ENCODE measurements at places on chromosomes 4 and X.

- no peak for DNase-seq
These were observed 620.2 kb upstream of the INTU start for GRCh38 chr4:127012549-127012948.

- no peak for DNase-seq
These were observed 12.3 kb downstream of the ATP7A start for GRCh38 chrX:77922787-77923186.

- no peak for DNase-seq
These were observed at the start of gene MAGEB16 for GRCh38 chrX:35798042-35798441. Gene MAGEB16, plus strand, starts transcription at chrX:35798342. Its CDS starts 3,855 bp downstream, at chrX:35802197.

- no peak for DNase-seq
These were observed 184.2 kb downstream of the KDR start for GRCh38 chr4:54940996-54941865.

DNA sequence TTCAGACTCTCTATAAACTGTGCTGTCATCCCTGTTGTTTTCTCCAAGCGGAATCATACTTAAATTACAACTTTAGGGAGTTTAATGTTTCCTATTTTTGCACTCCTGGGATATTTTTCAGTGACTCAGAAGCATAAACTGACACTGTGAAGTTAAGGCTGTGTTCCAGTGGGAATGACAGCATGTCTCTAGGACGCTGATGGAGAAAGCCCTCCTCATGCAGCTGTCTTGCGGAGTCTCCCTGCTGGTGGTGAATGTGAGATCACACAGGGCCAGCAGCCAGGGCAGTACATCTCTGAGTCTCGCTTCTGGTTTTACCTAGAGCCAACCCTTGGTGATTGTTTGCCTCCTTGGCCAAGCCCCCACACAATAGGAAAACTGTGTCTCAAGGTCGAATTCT is 53.3 kb downstream of the NFKB1 start:
- DNase-seq: no peak

DNA sequence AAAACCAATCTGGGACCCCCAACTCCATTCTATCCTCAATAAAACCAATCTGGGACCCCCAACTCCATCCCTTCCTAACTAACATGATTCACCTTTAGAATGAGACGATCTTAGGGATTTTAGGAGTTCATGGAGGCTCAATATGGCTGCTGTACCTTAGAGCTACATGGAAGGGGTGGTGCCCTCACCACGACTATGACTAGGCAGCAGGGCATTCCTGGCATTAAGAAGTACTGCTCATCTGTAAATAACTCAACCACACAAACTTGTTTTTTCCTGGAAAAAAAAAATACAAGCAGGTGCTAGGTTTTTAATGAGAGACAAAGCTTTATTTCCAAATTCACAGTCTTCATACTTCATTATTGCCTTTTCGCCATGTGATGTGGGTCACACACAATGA is 346.5 kb upstream of the FAT1 start:
- no peak for DNase-seq

DNA sequence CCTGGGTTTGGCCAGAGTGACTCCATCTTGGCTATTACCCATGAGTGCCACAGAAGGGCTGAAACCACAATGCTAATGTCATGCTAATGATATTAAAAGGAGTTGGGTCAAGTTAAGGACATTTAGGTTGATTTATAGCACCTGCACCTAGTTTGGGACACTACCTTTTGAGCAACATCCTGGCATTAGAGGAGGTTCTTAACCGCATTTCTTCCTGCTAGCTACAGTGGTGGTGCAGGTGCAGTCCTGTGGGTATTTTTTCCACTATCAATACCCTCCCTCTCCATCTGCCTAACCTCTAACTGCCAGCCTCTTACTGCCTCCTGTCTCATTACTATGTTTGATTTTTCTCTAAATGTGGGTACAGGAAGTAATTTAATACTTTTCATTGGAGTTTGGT is 1276.1 kb downstream of the FSTL5 start:
- DNase-seq: no peak

- DNase-seq: no peak
These were observed 1010.8 kb upstream of the ADGRL3 start for GRCh38 chr4:60189286-60189685.

DNA sequence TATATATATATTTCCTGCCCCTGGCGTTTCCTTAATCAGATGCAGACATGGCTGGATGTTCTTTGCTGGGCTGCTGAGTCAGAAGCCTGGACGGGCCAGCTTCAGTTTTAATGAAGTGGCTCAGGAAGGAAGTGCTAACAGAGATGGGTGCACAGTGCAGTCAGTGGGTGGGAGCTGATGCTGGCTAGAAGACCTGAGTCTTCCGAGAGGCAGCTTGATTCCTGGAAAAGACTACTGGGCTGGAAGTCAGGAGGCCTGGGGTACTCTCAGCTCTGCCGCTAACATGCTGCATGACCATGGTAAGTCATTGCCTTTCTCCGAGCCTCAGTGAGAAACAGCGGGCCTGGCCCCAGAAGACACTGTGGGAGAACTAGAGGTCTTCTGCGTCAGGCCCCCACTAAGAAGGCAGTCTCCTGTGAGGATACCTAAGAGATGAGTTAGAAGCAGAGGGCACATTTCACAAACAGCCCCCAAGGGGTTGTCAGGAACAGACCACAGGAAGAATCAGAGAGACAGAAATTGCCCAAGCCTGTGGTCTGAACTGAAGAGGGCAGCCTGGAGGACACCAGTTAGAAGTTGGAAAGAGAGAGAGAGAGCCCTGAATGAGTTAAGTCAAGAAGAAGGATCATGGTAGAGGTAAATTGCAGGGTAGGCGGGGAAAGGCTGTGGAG is 8.3 kb upstream of the CD40LG start:
- no peak for DNase-seq

GRCh38 chr4:15469402-15470127 is at the start of gene CC2D2A:
Gene CC2D2A, plus strand, starts transcription at chr4:15469882. Its CDS starts 6,051 bp downstream, at chr4:15475933.
- DNase-seq: no peak

DNA sequence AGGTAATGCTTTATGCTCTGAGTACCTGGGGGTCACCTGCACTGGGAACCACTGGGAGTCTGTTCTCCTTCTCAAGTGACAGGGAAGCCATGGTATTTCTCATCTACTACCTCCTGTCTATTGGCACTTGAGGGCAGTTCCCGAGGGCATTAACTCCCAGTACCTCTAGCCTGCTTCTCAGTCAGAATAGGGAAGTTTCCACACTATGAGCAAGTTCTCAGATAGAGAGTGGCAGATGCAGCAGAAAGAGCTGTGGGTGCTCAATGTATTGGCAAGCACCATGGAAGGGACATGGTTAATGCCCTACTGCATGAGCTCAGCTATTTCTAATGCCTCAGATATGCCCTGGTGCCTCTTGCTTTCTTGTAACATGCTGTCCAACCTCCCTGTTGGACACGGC is 74.1 kb downstream of the ANOS1 start:
- no peak for DNase-seq

GRCh38 chr4:110540982-110541451 is 65.1 kb downstream of the ENPEP start:
- DNase-seq: no peak

GRCh38 chr4:114208574-114209151 is 229.2 kb upstream of the ARSJ start:
- no peak for DNase-seq

- no peak for DNase-seq
These were observed at the start of gene UGT2B17 for GRCh38 chr4:68576272-68577125. Gene UGT2B17, minus strand, starts transcription at chr4:68576322. Its CDS starts 7,838 bp downstream, at chr4:68568484.

GRCh38 chr4:108762559-108763225 is at the start of gene ETNPPL:
Gene ETNPPL, minus strand, starts transcription at chr4:108763053. Its CDS starts 155 bp downstream, at chr4:108762898.
- DNase-seq: no peak

GRCh38 chr4:159346681-159347080 is 243.8 kb downstream of the RAPGEF2 start:
- DNase-seq: no peak

GRCh38 chrX:9055354-9055753 is 21.4 kb upstream of the FAM9B start:
- DNase-seq: no peak

- DNase-seq: no peak
These were observed 135.0 kb downstream of the RASL11B start for GRCh38 chr4:52997132-52997416.

DNA sequence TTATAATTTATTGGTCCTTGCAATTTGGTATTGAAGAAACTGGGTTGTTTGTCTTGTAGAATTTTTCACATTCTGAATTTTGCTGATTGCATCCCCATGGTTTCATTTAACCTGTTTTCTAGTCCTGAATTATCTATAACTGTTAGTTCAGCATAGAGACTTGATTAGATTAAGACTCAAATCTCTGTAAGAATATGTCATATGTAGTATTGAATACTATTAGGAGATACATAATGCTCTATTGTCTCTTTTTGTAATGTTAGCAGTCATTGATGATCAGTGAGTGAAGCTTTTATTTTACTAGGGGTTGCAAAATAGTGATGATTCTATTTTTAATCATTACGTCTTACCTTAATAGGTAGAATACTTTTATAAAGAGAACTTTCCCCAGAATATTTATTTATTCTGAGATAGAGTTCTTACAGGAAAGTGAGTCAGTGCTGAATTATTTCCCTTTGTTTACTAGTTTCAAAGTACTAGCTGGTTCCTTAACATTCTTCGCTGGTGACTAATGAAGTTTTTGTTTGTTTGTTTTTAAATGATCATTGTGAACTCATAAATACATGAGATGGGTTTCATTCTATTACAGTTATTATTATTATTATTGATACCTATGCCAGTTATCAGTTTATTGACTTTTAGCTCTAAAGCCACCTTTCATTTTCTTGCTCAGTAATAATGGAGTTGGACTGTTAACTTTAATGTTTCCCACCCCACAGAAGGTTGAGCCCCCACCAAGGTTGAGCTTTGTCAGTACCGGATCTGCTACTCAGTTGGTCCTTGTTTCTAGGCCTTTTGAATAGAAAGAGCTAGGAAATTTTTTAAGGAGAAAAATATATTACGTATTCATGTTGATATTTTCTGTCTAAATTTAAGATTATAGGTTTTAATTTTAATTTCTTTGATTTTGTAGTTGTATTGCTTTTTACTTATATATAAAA is 102.3 kb downstream of the LARP1B start:
- DNase-seq: no peak

DNA sequence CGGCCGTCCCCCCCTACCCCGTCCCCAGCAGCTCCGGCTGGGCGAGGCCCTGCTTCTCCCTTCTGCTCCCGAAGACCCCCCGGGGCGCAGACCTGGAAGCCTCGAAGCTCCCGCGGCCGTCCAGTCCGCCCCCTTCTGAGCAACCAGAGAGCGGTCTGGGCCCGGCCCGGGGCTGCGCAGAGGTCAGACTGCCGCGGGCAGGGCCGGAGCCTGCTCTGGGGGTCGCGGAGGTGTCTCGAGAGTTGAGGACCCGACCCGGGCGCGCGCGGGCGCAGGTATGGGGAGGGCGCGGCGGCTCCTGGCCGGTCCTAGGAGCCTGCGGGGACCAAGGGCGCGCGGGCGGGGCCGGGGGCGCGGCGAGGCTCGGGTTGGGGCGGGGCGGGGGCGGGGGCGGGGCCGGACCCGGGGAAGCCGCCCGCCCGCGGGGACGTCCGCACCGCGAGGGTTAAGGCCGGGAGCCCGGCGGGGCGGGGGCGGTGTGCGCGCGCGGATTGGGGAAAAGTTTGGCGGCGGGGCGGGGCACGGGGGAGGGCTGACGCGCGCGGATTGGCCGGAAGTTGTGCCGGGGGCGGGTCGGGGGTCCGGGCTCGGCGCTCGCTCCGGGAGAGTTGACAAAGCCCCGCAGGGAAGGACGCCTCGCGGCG is at the start of gene FGFRL1:
TSS of gene FGFRL1 (plus strand) at position 605 of the 644 bp plus-strand sequence. CDS start 860 bp downstream, outside the sequence.
- DNase-seq: peak; percentile 49

DNA sequence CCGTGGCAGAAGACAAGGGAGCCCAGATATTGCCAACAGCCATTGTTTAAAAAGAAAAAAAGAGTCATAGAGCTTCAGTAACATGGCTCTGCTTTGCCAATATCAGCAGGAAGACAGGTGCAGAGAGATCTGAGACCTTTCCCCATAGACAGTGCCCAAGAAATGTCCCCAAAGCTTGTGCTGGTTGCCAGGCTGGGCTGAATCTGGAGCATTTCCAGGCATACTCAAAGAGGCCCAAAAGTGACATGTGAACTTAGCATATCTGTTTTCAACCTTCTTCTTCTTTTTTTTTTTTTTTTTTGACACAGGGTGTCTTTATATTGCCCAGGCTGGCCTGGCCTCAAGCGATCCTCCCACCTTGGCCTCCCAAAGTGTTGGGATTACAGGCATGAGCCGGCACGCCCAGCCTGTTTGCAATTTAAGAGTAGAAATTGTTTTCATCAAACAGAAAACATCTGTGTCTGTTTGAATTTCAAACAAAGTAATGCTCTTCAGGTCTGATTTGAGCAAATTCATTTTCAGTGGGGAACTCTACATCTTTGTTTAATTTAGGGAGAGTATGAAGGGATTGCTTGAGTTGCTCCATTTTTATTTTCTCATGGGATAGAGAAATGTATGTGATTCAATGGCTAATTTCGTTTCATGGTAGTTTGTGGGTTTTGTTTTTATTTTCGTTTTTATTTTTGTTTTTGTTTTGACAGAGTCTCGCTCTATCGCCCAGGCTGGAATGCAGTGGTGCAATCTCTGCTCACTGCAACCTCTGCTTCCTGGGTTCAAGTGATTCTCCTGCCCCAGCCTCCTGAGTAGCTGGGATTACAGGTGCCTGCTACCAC is 56.6 kb upstream of the RBM47 start:
- no peak for DNase-seq

DNA sequence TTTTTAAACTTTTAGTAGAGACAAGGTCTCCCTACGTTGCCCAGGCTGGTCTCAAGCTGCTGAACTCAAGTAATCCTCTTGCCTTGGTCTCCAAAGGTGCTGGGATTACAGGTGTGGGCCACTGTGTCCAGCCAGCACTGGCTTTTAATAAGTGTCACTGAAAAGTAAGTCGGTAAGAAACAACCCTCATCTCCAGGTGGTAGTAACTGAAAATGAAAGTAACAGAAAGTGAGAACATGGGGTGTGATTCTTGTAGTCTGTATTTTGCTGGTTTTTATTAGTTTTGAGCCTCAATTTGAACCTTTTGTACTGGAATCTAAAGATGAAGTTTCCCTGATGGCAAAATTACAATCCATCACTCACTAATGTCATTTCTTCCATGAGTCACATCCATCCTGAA is 238.1 kb upstream of the AGA start:
- DNase-seq: no peak

GRCh38 chrX:36916941-36917340 is 91.2 kb upstream of the FAM47C start:
- no peak for DNase-seq

DNA sequence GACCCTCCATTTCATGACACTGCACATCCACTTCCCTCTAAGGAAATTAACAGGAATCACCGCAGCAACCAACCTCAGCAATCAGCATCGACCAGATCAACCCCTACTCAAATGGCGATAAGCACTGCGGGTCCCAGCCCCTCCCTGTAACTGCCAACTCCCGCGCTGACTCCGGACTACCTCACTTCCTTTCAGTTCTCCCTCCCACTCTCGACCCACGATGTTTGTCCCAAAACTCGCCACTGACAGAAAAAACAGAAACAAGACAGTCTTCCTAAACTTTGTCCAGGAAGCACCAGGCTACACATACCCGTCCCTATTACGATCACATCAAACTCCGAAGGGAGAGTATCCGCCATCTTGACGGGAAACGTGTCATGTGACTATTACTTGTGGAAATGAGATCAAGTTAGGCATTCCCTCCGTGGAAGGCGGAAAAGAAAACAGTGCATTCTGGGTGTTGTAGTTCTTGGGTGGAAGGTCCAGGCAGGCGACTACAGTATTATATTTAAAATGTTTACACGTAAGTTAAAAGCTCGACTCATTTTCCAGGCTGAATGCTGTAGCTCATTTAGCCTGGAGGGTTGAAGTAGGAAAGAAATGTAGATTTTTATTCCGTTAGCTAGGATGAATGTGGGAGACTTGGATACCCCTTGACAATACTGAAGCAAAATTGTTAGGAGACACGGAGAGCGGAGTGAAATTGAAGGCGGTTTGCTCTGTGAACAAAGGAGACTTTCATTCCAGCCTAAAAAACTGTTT is at the start of gene CHM:
TSS of gene CHM (minus strand) at position 385 of the 762 bp plus-strand sequence. CDS start at position 359, 26 bp downstream.
- no peak for DNase-seq

- no peak for DNase-seq
These were observed 39.0 kb downstream of the PTTG2 start for GRCh38 chr4:37999000-37999716.

Data from esophagus squamous epithelium (tissue), 5 donors.